Skin of body (tissue), 3 donors: ENCODE measurements at places on chromosomes 16 and 17. TPM values are rescaled to one million over a fixed set of nuclear protein-coding genes. Genes with fewer than 3 reads are reported as not detected.
A peak's percentile ranks its signal among the peaks of the same experiment; 100 is the strongest.

The FAM20A gene
- 4.7 TPM for total RNA-seq

The PPP1R27 gene
- 10.0 TPM for total RNA-seq

The TOX3 gene
- 0.49 TPM for total RNA-seq

The PLA2G10 gene
- not detected for total RNA-seq

The CPNE7 gene
- total RNA-seq = 0.89 TPM

The NR1D1 gene
- 3.6 TPM for total RNA-seq

The HBA1 gene
- total RNA-seq = 3,010 TPM

The GDPD3 gene
- 4.6 TPM for total RNA-seq

The CA7 gene
- total RNA-seq = not detected

The ZNF821 gene
- total RNA-seq = 5.1 TPM

The GPR142 gene
- not detected for total RNA-seq

The TM4SF5 gene
- not detected for total RNA-seq

The MEIOC gene
- total RNA-seq = 0.10 TPM

The GPR179 gene
- 0.10 TPM for total RNA-seq

The SLC12A3 gene
- total RNA-seq = not detected

The RFNG gene
- total RNA-seq = 19.3 TPM

The CLDN7 gene
- 5.4 TPM for total RNA-seq

The SCN4A gene
- 5.2 TPM for total RNA-seq

The TBC1D3I gene
- total RNA-seq = not detected

DNA sequence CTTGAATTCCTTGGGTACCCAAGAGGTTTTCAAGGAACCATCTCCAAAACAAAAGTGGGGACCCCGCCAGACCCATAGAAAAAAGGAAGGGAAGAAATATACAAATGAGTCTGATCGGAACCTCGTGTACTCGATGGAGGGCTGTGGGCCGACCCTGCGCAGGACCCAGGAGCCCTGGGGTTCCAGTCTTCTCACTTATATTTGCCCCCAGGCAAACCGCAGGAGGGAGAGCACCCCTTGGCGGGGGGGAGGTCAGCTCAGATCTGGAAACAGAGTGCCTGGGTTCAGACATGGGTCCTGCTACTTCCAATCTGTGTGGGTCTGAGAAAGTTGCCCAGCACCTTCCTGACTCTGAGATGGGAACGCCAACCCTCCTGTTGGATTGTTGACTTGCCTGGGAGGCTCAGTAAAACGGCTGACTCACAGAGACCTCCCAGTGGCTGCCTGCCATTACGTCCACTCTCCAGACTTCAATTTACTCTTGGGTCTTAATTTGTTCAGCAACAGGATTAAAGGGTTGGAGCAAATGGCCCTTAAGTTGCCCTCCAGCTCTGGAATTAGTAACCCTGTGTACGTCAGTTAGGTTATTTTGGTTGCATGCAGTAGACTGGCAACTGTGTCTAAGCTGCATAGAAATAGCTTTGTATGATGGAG is 24.9 kb upstream of the CACNG4 start:
- no peak for DNase-seq

- DNase-seq = no peak
These were observed 9.9 kb downstream of the SSTR5 start for GRCh38 chr16:1082266-1082951.

- DNase-seq = no peak
These were observed 182.7 kb downstream of the PRKCB start for GRCh38 chr16:24018485-24018884.

- no peak for DNase-seq
These were observed 14.2 kb upstream of the CCL8 start for GRCh38 chr17:34305061-34305460.

GRCh38 chr16:57031156-57031555 is 41.8 kb downstream of the NLRC5 start:
- DNase-seq = no peak

GRCh38 chr16:28882551-28883160 is 4.4 kb downstream of the ATP2A1 start:
- DNase-seq = no peak

DNA sequence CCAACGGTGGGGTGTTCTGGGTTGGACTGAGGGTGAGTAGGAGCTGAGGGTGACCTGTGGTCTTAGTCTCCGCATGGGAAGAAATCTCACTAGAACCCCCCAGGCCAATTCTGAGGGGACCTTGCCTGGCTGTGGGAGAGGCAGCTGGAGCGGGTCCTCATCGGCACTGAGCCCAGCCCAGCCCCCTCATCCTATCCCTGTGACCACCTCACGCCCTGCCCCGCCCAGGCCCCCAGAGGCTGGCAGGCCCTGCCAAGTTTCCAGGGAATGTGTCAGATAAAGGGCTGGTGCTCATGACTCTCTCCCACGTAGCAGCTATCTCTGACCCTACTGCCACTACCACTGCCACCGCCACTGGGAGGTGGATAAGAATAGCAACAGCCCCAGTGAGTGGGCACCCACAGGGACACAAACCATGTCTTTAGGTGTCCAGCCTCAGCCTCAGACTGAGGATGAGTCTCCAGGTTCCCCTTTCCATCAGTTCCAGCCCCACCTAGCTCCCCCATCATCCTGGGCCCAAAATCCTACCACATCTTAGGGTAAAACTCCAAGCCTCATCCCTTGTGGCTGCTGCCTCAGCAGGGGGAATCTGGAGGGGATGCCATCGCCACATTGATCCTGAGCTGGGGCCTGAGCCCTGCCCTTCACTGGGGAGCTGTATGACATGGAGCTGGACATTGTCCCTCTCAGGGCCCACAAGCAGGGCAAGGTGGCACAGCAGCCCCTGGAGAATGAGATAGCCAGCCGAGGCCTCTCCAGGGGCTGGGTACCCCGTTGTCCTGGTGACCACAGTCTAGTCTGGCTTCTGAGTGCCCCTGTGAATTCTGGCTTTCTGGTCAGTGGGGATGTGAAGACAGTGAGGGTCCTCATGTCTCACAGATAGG is 14.9 kb downstream of the CDH16 start:
- DNase-seq = no peak

DNA sequence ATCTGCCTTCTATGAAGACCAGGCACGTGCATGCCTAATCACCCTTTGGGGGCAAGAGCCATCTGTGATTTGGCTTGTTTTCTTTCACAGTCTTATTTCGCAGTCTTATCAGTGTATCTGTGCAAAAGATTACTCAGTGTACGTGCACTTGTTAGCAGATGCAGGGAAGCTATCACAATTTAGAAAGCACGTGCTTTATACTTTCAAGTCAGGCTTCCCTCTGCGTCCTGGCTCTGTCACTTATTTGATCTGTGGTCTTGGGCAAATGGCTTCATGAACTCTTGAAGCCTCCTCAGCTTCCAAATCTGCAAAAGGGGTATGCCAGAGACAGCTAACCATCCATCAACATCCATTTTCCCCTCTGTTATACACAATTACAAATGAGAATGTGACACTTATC is 246.4 kb downstream of the XYLT1 start:
- DNase-seq = no peak

DNA sequence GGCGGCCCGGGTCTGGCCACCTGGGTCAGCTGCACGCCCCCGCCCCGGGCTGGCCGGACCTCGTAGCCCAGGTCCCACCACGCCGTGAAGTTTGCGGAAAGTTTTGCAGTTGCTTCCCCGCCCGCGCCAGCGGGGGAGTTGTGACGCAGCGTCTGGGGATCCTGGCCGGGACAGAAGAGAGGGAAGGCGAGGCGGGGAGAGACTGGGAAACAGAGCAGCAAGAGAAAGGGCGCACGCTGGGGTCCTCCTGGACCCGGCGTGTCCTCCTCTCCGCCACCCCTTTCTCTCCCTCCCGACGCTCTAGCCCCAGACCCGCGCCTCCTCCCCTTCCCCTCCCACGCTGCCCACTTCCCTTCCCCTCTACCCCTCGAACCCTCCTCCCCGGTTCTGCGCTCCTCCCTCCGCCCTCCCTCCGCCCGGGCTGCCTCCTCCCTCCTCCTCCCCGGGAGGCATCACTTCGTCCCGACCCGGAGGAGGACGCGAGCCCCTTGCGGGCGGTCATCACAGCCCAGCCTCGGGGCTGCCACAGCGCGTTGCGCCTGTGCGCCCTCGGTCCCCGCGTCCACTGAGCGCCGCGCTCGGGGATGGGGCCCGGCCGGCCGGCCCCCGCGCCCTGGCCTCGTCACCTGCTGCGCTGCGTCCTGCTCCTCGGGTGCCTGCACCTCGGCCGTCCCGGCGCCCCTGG is at the start of gene MRC2:
TSS of gene MRC2 (plus strand) at position 452 of the 685 bp plus-strand sequence. CDS start at position 585, 133 bp downstream.
- DNase-seq = peak; percentile 69

DNA sequence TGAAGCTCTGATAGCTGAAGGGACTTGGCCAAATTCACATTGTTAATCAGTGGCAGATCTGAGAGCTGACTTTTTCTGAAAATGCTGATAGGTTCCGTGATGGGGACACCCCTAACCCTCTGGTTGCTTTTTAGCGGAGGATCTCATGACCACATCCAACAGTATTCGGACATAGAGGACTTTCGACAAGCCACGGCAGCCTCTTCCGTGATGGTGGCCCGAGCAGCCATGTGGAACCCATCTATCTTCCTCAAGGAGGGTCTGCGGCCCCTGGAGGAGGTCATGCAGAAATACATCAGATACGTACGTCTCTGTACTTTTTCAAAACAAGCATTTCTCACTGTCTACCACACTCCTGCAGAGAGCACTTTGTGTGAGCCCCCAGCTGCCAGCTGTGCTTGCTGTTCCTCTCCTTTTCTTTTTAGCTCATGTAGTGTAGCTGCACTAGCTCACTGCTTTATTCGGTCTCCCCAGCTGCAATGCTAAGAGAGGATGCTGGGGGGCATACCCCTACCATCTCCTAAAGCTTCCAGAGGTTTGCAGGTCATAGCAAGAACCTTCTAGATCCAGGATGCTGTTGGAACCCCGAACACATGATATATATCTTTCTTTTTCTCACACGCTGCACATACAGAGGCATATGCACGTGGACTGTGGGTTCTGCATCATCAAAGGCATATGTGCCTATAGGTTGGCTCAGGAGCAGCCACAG is 14.2 kb upstream of the NFATC3 start:
- DNase-seq = no peak

- DNase-seq = peak; percentile 72
These were observed 58.5 kb downstream of the TMEM235 start for GRCh38 chr17:78289802-78290363.

- peak; percentile 17 for DNase-seq
These were observed 31.5 kb downstream of the RAB11FIP3 start for GRCh38 chr16:456891-457483.

- no peak for DNase-seq
These were observed 351.9 kb downstream of the SEC14L1 start for GRCh38 chr17:77492446-77493237.

- peak; percentile 52 for DNase-seq
These were observed 9.2 kb downstream of the HS3ST6 start for GRCh38 chr16:1908983-1909382.

DNA sequence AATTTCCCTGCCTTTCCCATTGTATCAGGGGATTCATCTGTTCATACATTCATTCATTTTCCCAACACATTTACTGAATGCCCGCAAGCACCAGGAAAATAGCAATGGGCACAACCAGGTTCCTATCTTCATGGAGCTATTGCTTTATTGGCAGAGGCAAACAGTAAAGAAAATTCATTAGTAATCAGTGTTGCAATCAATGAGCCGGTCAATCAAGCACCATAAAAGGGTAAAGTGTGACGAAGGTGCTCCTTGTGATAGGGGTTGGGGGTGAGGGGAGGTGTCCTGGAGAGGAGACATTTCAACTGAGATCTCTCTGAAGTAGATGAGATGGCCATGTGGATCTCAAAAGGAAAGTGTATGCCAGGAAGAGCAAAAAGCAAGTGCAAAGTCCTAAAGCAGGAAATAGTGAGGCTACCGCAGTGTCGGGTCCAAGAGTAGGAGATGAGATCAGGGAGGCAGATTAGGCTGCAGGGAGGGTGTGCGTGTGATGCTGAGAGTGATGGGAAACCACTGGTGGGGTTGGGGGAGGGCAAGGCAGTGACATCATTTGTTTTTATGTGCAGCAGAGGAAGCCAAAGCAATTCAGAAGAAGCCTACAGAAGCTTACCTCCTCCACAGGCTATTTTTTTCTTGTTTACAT is 28.4 kb downstream of the CDH13 start:
- peak; percentile 17 for DNase-seq

GRCh38 chr17:82957961-82958561 is 118.2 kb upstream of the ZNF750 start:
- DNase-seq = no peak

- no peak for DNase-seq
These were observed 14.1 kb downstream of the TP53 start for GRCh38 chr17:7673239-7673638.

DNA sequence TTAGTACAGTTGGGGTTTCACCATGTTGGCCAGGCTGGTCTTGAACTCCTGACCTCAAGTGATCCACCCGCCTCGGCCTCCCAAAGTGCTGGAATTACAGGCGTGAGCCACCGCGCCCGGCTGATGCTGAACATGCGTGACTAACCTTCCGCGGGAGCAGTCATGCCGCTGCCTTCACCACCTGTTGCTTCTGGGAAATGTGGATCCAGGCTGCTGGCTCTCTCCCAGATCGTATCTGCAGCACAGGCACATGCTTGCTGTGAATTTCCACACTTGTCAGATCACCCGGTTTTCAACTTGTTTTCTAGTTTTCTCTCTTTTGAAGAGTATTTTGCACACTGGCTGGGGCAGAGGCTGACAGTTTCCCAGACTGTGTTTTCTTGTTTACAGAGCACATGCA is 97.9 kb downstream of the ADCY9 start:
- no peak for DNase-seq

GRCh38 chr17:78409191-78409928 is 30.9 kb downstream of the PGS1 start:
- DNase-seq = no peak

- DNase-seq = no peak
These were observed 303.0 kb upstream of the ZFHX3 start for GRCh38 chr16:73350707-73351452.

DNA sequence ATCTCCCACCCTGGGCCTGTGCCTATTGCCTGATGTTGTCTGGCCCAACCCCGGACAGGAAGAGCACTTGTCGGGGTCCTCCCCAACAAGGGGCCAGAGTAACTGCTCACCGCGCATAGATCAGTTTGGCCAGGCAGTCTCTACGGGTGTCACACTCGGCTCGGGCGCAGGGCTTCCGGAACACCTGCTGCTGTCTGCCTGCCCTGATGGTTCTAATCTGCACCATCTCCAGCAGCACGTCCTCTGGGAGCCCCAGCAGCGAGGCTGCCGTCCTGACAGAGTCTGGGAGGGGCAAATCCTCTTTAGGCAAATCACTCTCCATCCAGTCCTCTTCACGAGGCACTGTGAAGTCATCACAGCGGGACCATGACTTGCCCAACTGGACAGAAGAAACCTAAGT is 24.0 kb downstream of the MYO19 start:
- no peak for DNase-seq

DNA sequence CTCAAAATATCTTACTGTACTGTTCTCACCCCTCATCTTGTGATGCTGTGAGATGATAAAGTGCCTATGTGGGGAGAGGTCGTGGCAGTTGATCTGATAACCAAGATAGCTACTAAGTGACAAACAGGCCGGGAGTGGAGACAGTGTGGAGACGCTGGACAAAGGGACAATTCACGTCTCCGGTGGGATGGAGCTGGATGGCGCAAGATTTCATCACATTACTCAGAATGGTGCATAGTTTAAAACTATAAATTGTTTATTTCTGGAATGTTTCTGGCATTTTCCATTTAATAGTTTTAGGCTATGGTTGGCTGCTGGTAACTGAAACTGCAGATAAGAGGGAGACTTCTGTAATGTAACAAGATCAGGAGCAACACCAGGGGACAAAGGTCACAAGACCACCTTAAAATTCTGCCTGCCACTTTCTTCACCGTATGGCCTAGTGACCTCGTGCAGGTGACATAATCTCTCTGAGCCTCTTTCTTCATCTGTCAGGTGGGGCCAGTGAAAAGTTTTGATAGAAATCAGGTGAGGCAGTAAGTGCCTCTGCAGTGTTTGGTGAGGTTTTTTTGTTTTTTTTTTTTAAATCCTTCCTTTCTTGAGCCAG is 54.4 kb upstream of the LGALS9 start:
- no peak for DNase-seq
